ENCODE measurements at places on chromosomes 4 and X.

DNA sequence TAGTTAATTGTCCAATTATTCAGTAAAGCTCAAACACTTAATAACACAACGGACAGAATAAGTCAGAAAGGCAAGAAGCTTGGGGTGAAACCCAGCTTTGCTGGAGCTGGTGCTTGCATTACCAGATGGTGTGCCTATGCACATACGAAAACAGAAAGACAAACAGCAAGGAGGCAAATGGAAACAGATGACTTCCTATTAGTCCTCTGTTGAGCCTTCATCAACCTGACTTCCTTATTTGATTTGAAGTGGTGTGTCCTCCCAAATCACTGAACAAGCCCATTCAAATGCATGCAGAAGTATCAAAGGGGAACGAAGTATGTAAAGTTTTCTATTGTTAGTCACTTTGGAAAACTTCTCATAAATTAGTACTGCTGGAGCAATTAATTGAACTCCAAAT is 166.2 kb downstream of the ATP10D start:
- DNase-seq: no peak

GRCh38 chr4:112321776-112322684 is 24.9 kb downstream of the ALPK1 start:
- peak; percentile 65 for DNase-seq

DNA sequence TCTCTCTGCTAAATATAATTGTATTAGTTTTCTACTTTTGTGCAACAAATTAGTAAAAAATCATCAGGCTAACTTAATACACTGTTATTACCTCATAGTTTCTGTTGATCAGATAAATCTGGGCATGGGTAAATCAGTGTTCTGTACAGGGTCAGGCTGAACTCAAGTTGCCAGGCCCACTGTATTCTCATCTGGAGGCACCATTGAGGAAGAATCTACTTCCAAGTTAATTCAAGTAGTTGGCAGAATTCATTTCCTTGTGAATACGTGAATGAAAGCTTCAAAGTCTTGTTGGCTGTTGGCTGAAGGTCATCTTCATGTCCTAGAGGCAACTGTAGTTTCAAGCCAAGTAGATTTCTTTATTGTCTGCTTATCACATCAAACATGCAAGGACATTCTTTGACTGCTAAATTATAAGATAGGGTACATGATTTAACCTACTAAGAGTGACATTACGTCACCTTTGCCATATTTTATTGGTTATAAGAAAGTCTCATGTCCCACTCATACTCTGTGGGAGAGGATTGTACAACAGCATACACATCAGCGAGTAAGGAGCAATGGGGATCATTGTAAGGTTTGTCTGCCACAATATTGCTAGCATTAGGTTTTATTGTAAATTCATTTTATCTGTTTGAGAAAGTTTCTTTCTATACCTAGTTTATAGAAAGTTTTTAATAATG is 1219.0 kb downstream of the ARAP2 start:
- DNase-seq: no peak

DNA sequence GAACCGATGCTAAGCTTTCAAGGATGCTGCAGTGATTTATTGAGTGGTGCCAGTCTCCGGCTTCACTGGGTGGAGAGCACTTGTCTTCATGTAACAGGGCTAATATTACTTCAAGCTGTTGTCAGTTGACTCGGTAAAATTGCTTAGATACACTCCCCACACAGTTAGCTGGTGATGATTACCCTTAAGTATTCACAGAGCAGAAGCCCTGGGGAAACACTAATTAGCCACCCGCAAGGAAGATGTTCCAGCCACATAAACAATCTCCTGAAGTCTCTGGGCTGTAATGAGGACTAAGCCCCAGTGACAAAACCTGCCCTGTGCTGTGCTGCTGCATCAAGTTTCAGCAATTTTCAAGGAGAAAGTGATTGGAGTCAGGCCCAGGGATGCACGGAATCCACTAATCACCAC is 37.3 kb upstream of the GK2 start:
- DNase-seq: no peak

- peak; percentile 44 for DNase-seq
Measured at GRCh38 chr4:88592600-88593448, 544 bp downstream of the HERC3 start.

- DNase-seq: no peak
Measured at GRCh38 chrX:151153086-151153485, 23.3 kb upstream of the GPR50 start.

DNA sequence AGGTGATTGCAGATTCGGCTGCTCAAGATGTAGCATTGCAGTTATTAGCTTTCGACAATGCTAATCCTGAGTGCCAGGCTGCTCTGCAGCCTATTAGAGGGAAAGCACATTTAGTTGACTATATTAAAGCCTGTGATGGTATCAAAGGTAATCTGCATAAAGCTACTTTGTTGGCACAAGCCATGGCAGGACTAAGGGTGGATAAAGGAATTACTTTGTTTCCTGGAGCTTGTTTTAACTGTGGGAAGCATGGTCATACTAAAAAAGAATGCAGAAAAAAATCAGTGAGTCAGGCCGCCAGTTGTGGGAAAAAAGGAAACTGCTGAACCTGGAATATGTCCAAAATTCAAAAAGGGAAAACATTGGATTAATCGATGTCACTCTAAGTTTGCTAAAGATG is 154.9 kb upstream of the TECRL start:
- DNase-seq: no peak

GRCh38 chrX:133151336-133151735 is 54.4 kb upstream of the USP26 start:
- no peak for DNase-seq

DNA sequence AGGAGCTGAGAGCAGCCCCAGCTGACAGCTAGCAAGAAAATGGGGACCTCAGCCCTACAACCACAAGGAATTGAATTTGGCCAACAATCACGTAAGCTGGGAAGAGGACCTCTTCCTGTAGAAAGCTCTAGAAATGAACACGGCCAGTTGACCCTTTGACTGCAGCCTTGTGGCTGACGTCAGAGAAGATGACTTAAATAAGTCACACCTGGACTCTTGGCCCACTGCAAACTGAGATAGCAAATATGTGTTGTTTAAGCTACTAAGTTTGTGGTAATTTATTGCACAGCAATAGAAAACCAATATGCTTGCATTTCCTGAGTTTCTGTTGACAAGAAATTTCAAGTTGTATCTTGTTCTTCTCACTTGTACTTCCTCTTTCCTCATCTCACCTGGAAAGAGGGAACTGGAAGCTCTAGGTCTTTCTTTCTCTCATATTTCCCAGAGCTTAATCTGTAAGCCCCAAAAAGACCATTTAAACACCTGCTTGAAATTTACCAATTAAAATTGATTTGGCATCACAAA is 18.8 kb downstream of the PRKG2 start:
- no peak for DNase-seq

DNA sequence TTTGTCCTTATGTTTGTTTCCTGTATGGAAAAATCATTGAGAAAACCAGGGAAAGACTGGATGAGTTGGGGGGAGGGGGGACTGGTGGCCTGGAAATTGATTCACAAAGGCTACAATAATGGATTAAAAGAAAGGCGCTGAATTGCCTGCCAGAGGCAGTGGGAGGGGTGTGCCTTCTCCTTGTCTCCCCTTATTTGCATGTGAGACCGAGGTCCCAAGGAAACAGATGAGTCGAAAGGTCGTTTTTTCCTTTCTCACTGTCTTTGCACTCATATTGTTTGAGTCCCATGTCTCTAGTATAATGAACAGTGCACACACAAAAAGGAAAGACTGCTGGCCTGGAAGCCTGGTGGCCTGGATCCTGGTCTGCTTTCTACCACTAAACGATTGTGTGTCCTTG is 86.6 kb upstream of the ZDHHC15 start:
- no peak for DNase-seq

- no peak for DNase-seq
Measured at GRCh38 chr4:128155874-128156456, 94.9 kb downstream of the LARP1B start.

DNA sequence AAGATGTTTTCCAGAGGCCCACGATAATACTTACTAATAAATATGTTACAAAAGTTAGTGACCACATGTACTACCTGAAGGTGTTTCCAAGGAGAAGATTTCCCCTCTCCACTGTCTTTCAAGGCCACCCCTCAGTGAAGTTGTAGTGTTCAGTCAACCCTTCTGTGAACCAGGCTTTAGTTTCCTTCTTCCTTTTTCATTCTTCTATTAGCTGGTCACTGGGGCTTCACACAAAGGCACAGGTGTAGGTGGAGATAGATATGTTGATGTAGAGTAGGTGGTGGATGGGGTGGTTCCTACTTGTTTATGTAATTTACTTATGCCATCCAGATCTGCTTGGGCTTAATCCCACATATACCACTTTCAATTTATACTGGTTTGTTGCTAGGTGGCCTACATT is 43.3 kb upstream of the ADAM29 start:
- DNase-seq: no peak

DNA sequence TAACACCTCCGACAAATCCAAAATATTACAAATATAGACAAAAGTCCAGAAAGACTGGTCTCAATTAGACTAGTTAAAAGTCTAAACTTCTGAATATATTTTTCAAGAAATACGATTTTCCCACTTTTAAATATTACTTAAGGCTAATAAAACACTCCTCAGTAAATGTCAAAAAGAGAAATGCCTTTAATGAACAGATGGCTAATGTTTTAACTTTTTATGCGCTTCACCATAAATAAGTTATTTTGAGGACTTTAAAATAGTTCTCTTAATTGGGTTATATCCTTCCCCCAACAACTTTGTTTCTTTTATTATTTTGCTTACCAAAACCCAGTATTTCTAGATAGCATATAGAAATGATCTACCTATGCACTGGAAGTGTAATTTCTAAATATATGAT is 201.4 kb downstream of the APBB2 start:
- DNase-seq: no peak

GRCh38 chr4:8280158-8280875 is 10.8 kb downstream of the HTRA3 start:
- no peak for DNase-seq

GRCh38 chr4:112840061-112840460 is 203.1 kb downstream of the LARP7 start:
- no peak for DNase-seq

- DNase-seq: no peak
Measured at GRCh38 chrX:45986971-45987370, 558.2 kb downstream of the ZNF674 start.

GRCh38 chr4:98604723-98605122 is 53.7 kb downstream of the TSPAN5 start:
- no peak for DNase-seq

DNA sequence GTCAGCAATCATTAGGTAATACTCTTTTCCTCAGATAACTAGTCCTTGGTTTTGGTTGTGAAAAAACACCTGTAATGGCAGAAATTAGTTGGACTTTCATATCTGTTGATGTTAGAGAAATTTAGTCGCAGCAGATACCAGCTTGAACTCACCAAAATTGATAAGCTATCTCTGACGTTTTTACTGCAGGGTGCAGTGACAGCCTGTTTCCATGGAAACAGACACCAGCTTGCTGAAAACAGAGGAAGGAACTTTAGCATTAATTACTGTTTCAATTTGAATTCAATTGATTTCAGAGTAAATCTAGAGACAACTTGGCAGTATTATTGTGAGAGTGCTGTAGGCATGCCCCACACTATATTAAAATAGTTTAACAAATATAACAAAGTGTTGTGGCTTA is 246.5 kb downstream of the PPP1R2C start:
- DNase-seq: no peak

DNA sequence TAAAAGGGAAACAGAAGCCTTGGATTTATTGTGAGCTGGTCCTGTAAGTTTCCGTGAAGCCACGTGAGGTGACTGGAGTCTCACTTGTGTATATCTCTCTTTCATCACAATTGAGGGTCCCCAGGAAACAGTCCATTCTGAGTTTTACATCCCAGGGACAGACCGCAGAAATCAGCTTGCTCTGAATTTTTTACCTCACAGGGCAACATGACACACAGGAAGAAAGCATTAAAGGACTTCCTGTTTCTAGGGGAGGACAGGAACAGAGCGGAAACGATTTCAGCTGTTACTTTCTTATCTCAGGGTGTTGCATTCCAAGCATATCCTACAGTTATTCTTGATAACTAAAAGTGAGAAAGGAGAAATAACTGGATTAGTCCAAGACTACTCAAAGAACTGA is 553.5 kb downstream of the TRAM1L1 start:
- no peak for DNase-seq

- DNase-seq: no peak
Measured at GRCh38 chr4:31408121-31408520, 688.0 kb downstream of the PCDH7 start.

DNA sequence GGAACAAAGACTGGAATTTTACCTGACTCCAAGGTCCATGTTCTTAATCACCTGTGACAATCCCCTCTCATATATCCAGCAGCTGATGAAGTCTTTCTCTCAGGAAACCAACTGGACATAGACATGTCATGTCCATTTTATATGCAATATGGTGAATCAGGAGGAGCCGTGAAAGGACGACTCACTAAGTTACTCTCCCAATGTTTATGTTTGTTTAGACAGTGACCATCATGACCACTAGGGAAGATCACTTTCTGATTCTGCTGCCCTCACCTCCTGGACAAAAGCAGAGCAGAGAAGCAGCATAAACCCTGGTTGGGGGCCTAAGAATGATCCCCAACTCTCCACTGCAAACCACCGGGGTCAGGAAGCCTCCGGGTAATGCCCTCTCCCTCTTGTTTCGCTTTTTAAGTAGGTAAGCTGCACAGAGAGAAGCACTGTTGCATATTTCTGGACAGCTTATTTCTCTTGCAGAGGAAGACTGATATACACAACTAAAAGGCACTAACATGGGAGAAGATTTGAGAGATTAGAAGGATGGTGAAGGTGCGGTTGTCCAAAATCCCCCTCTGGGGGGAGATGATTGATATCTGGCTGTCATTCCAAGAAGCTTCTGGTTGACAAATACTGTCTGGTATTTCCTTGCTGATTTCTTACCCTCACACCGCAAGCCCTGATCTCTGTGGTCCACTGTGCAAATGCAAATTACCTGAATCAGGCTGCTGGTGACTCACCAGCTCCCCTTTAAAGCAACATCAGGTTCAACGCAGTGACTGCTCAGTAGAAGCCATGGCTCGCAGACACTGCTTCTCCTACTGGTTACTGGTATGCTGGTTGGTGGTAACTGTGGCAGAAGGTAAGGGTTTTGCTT is at the start of gene ODAPH:
Gene ODAPH (plus strand): TSS at position 773 of the 871 bp plus-strand sequence. CDS start 17 bp downstream, at position 790.
- no peak for DNase-seq

- no peak for DNase-seq
Measured at GRCh38 chr4:4734425-4734824, 125.0 kb upstream of the MSX1 start.

DNA sequence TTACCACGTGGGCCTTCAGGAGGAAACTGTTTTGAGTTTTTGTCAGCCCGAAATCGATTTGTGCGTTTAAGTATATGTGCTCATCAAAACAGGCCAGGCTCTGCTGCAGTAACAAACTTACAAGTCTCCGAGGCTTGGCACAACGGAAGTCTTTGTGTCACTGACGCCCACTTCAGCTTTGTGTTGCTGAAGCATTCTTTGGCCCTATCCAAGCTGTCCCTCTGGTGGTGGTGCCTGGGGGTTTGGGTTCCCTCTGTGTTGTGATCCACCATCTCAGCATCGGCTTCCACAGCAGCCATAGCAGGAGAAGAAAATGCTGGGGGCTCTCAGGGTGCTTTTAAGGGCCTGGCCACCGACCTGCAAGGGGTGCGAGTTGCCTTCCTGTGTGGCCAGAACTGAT is 176.4 kb downstream of the PTTG2 start:
- no peak for DNase-seq

Data from mesothelial cell of epicardium (in vitro differentiated cells).